ENCODE measurements at places on chromosomes 3 and 15.

- no peaks in the 10 kb centered on the region for H3K4me1 ChIP-seq
- no peaks in the 10 kb centered on the region for H3K27me3 ChIP-seq
- DNase-seq = no peak
- H3K27ac ChIP-seq = no peak overlapping the region
- H3K36me3 ChIP-seq = peaks cover 6% of the 10 kb centered on the region
Measured at GRCh38 chr3:27384191-27384590, 15.0 kb upstream of the NEK10 start.

- peaks cover 8% of the 10 kb centered on the region for H3K27me3 ChIP-seq
- no peaks in the 10 kb centered on the region for H3K4me1 ChIP-seq
- no peak overlapping the region for H3K4me3 ChIP-seq
- DNase-seq = no peak
- H3K36me3 ChIP-seq = no peaks in the 10 kb centered on the region
- H3K27ac ChIP-seq = no peak overlapping the region
Measured at GRCh38 chr3:44530911-44531310, 24.1 kb upstream of the ZKSCAN7 start.

DNA sequence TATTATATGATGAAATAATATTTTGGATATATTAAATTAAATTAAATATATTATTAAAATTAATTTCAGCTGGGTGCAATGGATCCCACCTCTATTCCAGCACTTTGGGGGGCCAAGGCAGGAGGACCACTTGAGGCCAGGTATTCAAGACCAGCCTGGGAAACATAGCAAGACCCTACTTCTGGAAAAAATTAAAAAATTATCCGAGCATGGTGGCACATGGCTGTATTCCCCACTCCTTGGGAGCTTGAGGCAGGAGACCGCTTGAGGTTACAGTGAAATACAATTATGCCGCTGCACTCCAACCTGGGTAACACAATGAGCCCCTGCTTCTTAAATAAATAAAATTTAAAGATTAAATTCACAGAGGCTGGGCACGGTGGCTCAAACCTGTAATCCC is 61.4 kb downstream of the SH3BP5 start:
- no peaks in the 10 kb centered on the region for H3K27me3 ChIP-seq
- H3K4me3 ChIP-seq = no peak overlapping the region
- no peak for DNase-seq
- H3K4me1 ChIP-seq = peaks cover 8% of the 10 kb centered on the region
- H3K27ac ChIP-seq = no peak overlapping the region

DNA sequence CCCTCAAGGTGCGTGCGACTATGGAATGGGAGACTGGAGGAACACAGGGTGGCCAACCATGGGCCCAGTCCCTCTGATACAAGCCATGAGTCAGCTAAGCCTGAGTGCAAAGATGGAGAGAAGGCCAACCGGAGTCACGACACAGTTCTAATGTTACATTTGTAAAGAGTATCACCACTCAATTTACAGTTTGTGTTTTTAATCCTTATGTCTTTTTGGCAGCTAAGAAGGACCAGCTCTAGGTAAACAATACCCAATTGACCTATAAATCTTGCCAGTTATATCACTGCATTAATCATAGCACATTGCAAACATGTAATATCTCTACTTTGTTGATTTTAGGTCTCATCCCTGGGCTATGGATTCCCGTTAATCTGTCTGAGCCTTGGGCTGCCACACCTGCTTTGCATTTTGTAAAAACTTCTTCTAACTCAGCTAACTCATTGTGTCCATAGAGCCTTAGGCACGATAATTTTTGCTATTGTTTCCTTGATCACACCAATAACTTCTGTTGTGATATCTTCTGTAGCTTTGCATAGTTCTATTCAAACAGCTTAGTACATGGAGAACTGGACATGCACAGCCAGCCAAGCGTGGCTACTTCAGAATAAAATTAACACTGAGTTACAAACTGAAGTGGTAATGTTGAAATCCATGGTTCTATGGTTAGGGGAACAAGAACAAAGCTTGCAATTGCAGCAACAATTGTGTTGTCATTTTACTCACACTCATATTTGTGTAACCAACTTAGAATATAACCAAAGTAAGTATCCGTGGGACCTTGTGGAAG is 50.3 kb downstream of the LSM3 start:
- no peak for DNase-seq
- no peak overlapping the region for H3K27ac ChIP-seq
- no peaks in the 10 kb centered on the region for H3K4me1 ChIP-seq
- H3K36me3 ChIP-seq = no peaks in the 10 kb centered on the region
- H3K27me3 ChIP-seq = no peaks in the 10 kb centered on the region
- H3K4me3 ChIP-seq = no peak overlapping the region

- no peaks in the 10 kb centered on the region for H3K36me3 ChIP-seq
- H3K4me3 ChIP-seq = no peak overlapping the region
- H3K27ac ChIP-seq = no peak overlapping the region
- no peaks in the 10 kb centered on the region for H3K4me1 ChIP-seq
- no peaks in the 10 kb centered on the region for H3K27me3 ChIP-seq
- DNase-seq = no peak
Measured at GRCh38 chr3:22969276-22969675, 233.9 kb upstream of the UBE2E2 start.

DNA sequence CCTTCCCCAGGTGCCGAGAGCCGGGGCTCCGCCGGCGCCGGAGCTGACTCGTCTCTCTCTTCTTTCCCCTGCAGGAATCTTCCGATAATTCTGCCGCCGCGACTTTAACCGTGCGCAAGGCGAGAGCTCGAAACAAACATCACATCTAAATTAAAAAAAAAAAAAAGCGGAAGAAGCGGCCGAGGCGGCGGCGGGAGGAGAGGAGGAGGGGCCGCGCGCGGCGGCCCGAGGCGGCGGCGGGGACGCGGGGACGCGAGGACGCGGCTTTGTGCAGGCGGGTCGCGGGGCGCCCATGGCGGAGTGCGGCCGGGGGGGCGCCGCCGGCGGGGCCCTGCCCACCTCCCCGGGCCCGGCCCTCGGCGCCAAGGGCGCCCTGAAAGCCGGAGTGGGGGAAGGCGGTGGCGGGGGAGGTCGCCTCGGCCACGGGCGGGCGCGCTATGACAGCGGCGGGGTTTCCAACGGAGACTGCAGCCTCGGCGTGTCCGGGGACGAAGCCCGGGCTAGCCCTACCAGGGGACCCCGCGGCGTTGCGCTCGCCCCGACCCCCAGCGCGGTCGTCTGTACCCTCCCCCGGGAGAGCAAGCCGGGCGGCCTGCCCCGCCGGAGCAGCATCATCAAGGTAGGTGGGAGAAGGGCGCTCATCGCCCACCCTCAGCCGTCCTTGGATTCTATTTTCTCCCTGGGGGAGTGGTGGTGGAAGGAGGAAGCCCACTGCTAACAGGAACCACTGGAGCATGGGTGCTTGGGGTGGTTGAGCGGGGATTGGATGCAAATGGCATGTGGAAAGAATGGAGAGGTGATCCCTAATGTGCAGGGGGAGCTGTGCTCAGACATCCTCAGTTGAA is at the start of gene PLCL2:
PLCL2 (plus strand) TSS at position 208 of the 845 bp plus-strand sequence; CDS start at position 293, 85 bp downstream.
- no peaks in the 10 kb centered on the region for H3K36me3 ChIP-seq
- H3K4me3 ChIP-seq = peak within 1 kb of the TSS; percentile 73
- H3K4me1 ChIP-seq = peaks cover 16% of the 10 kb centered on the region
- H3K27ac ChIP-seq = peak within 1 kb of the TSS; percentile 70
- DNase-seq = peak; percentile 46

DNA sequence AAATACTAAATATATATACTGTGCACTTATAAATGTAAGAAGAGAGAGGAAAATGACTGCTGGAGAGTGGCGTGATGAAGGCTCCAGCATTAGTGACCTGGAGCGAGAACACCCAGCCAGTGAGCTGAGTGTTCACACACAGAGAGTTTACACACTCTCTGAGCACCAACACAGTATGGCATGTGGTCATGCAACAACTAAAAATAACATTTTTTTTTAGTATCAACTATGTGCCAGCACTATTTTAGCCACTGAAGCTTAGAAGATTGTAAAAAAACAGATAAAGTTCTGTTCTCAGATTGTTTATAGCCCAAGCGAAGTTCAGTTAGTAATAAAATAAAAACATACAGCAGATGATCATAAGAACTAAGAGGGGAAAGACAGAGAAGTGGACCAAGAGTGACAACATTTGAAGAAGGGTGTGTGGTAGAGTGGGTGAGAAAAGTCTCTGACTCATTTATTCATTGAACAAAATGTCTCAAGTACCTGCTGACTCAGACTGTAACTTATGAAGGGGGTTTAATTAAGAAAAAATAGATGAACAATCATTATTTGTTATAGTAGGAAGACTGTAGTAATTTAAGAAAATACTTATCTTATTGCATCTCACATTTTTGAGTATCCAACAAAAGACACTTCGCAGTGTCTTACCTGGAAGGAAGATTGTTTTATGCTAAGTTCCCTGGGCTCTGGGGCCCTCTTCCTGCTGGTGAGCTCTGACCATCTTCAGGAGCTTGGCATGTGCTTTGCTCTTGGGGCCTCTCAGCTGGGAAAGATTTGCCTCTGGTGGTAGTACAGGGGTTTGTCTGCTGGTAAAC is 43.8 kb downstream of the GAP43 start:
- no peak overlapping the region for H3K4me3 ChIP-seq
- no peaks in the 10 kb centered on the region for H3K4me1 ChIP-seq
- H3K27ac ChIP-seq = no peak overlapping the region
- no peaks in the 10 kb centered on the region for H3K27me3 ChIP-seq

DNA sequence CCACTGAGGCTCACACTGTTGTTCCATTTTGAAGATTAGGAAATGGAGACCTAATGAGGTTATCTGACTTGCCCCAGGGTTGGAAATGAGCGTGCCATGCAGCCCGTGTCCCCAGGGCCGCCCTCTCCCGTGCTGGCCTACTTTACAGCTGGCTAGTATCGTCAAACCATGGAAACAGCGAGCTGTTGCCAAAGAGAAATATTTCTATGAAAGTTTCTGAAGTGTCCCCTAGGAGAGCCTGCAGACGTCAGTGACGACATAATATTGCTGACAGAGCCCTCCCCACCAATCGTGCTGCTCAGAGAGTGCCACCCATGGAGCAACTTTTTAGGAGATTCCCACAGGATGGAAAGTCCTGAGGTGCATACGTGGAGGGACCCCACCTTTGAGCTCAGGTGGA is 11.2 kb upstream of the FAM174B start:
- no peaks in the 10 kb centered on the region for H3K36me3 ChIP-seq
- no peak for DNase-seq
- H3K27ac ChIP-seq = peak overlapping the region; percentile 29
- peaks cover 16% of the 10 kb centered on the region for H3K4me1 ChIP-seq

- H3K36me3 ChIP-seq = no peaks in the 10 kb centered on the region
- H3K27me3 ChIP-seq = no peaks in the 10 kb centered on the region
- DNase-seq = no peak
- H3K27ac ChIP-seq = no peak overlapping the region
Measured at GRCh38 chr3:169498336-169498735, 165.2 kb downstream of the MECOM start.

- H3K36me3 ChIP-seq = peaks cover 83% of the 10 kb centered on the region
- H3K27me3 ChIP-seq = no peaks in the 10 kb centered on the region
- DNase-seq = no peak
- no peak overlapping the region for H3K4me3 ChIP-seq
- H3K4me1 ChIP-seq = no peaks in the 10 kb centered on the region
Measured at GRCh38 chr3:47859956-47860605, 57.1 kb downstream of the DHX30 start.

- no peaks in the 10 kb centered on the region for H3K4me1 ChIP-seq
- DNase-seq = no peak
- H3K27ac ChIP-seq = no peak overlapping the region
- H3K36me3 ChIP-seq = no peaks in the 10 kb centered on the region
- H3K4me3 ChIP-seq = no peak overlapping the region
Measured at GRCh38 chr15:72515591-72516389, 41.7 kb downstream of the ARIH1 start.

GRCh38 chr15:52054381-52054780 is 35.4 kb downstream of the MAPK6 start:
- H3K27ac ChIP-seq = no peak overlapping the region
- H3K4me3 ChIP-seq = no peak overlapping the region
- DNase-seq = no peak
- H3K4me1 ChIP-seq = no peaks in the 10 kb centered on the region
- no peaks in the 10 kb centered on the region for H3K27me3 ChIP-seq
- peaks cover 24% of the 10 kb centered on the region for H3K36me3 ChIP-seq

DNA sequence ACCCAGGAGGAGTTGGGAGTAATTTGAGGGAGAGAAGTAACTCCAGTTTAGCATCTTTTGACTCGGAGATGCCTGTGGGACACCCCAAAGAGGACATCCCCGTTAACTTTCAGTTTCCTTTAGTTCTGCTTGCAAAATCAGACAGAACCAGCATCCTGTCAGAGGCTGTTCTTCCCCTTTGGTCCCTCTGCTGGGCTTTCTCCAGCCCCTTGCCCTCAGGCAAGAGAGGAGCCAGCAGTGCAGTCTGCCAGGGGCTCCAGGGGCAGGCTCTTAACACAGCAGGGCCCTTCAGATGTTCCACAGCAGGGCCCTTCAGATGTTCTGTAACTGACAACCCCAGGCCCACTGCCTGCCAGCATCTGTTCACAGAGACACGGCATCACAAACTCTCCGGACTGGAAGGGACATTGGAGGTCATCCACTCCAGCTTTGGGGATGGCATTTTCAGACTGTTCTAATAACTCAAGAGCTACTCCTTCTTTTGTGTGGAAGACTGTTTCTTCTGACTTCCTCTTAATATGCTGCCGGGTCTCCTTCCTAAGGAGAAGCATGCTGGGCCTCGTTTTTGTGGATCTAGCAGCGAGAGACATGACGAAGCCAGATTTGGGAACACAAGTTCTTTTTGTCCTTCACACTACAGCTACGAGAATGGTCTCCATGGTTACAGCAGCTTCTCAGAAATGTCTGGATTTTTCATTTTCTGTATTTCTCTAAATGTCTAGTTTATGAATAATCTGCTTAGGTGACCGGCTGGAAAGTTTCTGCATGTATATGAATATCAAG is 51.9 kb downstream of the KY start:
- H3K4me3 ChIP-seq = no peak overlapping the region
- H3K27ac ChIP-seq = peak overlapping the region; percentile 43
- no peaks in the 10 kb centered on the region for H3K27me3 ChIP-seq
- no peak for DNase-seq
- no peaks in the 10 kb centered on the region for H3K36me3 ChIP-seq
- H3K4me1 ChIP-seq = peaks cover 41% of the 10 kb centered on the region

DNA sequence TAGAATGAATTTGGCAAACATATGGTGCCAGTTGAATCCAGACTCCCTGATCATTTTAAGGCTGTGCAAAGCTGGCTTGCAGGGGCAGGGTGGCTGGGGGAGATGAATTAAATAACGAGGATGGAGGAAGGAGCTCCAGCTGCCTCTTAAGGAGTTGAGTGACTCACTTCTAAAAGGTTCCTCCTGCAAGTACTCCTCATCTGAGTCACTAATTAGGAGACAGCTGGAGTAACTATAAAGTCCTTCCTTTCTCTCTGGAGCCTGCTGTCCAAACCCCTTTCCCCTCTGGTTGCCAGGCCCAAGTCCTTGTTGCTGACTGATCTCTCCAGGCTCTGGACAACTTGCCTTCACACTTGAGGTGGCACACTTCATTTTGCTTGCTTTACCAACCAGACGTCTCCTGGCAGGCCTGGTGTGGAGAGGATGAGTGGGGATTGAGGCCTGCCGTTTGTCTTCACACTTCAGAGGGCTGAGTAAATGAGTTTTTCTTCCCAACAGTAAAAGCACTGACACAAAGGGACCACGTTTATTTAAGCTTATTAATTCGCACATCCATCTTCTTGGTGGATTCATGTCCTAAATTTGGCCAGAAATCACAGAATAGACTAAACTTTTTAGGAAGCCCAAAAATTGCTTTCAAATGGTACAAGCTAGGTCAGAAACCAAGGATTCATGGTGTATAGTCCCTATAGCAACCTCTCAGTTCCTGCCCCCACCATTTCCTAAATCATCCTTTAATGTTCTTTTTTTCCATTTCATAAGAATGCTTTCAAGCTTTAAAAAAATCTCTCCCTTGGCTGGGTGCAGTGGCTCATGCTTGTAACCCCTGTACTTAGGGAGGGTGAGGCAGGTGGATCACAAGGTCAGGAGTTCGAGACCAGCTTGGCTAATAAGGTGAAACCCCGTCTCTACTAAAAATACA is 90.5 kb upstream of the MYRIP start:
- no peak overlapping the region for H3K4me3 ChIP-seq
- H3K36me3 ChIP-seq = no peaks in the 10 kb centered on the region
- no peaks in the 10 kb centered on the region for H3K27me3 ChIP-seq
- H3K4me1 ChIP-seq = no peaks in the 10 kb centered on the region
- H3K27ac ChIP-seq = no peak overlapping the region
